GM13976 (cell line): ENCODE measurements at places on chromosomes 12 and 14.

DNA sequence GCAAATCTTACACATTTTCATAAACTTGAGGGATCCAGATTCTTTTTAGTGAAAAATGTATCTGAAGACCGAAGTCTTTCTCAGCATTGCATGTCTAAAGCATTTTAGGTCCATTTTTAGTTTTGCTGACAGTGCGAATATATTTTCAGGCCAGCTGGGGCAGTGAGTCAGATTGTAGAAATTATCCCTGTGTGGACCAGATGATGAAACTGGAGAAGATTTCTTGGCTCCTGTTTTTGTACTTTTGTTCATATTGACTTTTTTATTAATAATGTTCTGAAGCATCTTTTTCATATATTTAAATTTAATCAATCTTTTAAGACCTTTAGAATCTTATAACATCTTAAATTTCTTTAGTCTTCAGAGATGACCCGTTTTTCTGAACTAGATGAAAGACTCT lies 173.1 kb downstream of the FLRT2 start:
- no peak for DNase-seq

GRCh38 chr12:64431791-64432190 lies 20.1 kb upstream of the TBK1 start:
- no peak for DNase-seq

GRCh38 chr14:76267322-76268046 lies 108.5 kb upstream of the ESRRB start:
- DNase-seq = peak; percentile 56

DNA sequence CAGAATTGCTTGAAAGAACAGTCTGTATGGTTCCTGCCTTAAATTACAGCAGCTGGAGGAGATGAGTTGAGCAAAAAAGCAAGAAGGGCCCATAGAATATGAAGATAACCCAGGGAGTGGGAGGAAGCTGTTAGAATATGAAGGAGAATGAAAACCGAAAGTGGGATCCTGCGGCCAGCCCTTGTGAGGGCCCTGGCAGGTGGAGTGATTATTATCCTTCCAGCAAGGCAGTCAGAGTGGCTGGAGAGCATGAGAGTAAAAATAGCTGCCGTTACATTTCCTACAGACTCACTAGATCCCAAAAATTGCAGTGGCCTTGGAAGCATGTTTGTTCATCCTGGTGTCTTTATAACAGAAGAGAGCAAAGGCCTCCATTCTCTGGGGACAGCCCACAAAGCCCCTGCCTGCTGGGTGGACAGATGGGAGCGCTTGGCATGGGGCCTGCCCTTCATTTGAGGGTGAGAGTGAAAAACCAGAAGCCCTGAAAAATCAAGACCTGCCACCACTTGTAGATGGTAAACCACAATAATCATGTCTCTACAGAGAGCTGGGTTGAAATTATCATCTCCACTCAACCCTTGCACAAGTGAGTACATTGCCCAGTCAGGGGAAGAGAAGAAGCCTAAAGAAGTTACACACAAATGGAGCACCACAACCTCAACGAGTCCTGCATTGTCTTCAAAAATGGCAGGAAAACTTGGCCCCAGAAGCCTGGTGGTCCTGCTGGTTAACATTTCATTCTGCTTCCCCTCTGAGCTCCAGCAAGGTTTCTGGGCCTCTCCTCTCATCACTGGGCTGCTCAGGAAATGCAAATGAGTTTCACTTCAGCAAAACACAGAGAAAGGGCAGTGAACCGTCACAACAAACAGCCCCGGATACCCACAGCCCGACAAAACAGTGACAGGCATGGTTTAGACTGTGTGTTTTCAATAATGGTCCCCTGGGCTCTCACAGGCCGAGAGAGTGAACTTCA lies 20.5 kb downstream of the ZDHHC22 start:
- peak; percentile 77 for DNase-seq

DNA sequence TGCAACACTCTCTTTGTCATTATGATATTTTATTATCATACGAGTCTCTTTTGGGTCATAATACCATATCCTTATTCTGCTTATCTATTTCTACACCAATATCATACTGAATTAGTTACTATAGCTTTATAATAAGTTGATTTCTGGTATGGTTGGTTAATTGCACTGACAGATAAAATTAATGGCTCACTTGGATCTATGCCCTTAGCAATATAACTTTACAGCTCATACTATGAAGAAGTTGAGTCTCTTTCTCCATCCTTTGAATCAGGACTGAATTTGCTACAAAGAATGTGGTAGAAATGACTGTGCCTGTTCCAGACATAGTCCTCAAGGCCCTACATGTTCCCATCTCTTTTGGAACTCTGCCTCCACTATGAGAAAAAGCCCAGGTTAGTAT lies 139.7 kb upstream of the DYRK2 start:
- no peak for DNase-seq

DNA sequence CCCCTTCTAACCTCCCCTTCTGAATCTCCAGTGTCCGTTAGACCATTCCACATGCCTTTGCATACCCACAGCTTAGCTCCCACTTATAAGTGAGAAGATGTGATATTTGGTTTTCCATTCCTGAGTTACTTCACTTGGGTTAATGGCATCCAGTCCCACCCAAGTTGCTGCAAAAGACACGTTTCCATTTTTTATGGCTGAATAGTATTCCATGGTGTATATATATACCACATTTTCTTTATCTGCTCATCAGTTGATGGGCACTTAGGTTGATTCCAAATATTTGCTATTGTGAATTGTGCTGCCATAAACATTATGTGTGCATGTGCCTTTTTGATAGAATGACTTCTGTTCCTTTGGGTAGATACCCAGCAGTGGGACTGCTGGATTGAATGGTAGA lies 67.8 kb downstream of the MVK start:
- no peak for DNase-seq

GRCh38 chr14:105478398-105479251 lies 4.0 kb downstream of the CRIP2 start:
- no peak for DNase-seq

DNA sequence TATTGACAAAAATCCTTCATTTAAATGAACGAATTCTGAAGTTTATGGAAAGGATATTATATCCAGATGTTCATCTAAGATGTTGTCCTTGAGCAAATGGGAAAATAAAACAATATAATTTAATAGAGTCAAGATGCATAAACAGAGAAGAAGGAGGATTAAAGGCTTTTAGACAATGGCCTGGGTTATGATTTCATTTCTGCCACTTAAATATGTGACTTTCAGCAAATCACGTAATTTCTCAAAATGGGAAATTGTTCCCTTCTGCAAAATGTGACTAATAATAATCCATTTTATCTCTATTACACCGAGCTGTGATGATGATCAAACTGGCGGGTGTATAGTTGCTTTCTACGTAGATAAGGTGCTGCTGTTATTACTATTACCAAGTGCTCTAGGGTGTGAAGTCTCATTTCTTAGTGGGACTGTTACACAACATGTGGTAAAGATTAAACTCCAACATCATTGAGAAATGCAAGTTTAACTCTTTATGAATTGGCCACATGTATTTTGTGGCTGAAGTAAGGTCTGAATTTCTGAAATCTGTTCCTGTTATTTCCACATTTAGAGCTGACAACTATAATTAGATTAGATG lies 157.0 kb downstream of the MYRFL start:
- DNase-seq = no peak

GRCh38 chr14:68513838-68514607 lies 278.8 kb downstream of the ZFP36L1 start:
- peak; percentile 68 for DNase-seq

DNA sequence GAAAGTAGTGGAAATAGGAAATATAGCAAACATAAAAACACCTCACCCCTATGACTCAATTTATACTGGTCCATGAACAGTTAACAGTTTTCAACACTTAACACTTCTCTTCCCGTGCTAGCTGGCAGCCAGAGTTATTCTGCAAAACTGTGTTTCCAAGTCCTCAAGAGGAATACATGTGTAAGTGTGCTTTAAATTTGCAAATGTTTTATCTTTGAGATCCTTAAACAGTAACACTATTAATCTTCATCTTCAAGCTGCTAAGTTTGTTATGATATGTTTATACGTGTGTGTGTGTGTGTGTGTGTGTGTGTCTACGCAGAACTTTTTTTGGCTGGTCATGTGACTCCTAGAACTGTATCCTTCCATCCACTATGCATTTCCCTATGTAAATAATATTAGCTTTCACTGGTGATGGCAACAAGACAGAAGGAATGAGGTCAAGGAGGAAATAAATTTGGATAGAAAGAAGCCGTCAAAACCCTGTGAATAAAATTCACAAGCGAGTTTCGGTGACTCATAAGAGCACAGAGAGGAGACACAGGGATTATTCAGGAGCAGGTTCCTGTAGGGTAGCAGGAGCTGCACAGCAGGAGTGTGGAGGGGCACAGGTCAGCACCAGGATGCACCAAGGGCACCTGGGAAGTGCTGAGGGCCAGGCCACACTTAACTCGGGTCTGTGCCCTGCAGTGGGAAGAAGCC lies 105.9 kb upstream of the ETV6 start:
- no peak for DNase-seq

DNA sequence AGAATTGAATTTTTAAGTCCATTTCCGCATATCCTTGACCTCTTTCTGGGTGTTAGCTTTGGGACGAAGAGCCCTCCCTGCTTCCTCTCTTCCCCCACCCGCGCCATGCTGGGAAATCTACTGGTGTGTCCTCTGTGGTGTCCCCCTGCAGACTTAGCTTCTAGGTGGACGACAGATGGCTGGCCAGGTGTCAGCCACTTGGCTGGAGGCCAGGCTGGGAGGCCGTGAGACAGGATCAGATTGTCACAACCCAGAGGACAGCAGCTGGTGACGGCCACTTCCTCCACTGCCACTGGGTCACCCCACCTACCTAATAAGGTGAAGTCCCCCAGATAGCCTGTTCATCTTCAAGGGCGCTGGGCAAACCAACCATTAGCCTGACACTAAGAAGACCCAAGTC lies 13.3 kb upstream of the DTX1 start:
- DNase-seq = no peak

- no peak for DNase-seq
These were observed 64.1 kb downstream of the TECPR2 start for GRCh38 chr14:102426796-102427195.
